CD4-positive, alpha-beta memory T cell (primary cell): ENCODE measurements at places on chromosomes 5 and 9. TPM values are rescaled to one million over a fixed set of nuclear protein-coding genes. Genes with fewer than 3 reads are reported as not detected.

GRCh38 chr9:28056006-28056405 is 482.7 kb upstream of the C9orf72 start:
- no peaks in the 10 kb centered on the region for H3K4me1 ChIP-seq
- no peak overlapping the region for H3K27ac ChIP-seq
- H3K27me3 ChIP-seq: no peaks in the 10 kb centered on the region
- no peak for DNase-seq

DNA sequence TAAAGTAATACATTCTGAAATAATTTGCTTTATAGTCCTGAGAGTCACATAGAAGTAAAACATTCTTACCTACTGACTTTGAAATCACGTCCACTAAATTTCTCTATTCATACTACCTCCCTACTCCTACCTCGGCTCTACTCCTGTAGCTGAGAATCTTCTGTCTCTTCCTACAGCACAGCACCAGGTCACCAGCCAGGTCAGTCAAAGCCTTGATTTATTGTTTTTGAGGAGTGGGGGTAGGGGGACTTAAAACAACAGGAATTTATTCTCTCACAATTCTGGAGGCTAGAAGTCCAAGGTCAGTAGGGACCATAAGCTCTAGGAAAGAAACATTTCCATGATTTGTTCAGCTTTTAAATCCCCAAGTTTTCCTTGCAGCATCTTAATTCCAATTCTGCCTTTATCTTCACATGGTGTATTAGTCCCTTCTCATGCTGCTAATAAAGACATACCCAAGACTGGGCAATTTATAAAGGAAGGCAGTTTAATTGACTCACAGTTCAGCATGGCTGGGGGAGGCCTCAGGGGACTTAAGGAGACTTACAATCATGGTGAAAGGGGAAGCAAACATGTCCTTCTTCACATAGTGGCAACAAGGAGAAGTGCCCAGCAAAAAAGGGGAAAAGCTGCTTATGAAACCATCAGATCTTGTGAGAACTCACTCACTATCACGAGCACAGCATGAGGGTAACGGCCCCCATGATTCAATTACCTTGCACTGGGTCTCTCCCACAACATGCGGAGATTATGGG is 49.6 kb upstream of the CCNG1 start:
- no peaks in the 10 kb centered on the region for H3K27me3 ChIP-seq
- no peak for DNase-seq
- H3K4me1 ChIP-seq: no peaks in the 10 kb centered on the region
- no peaks in the 10 kb centered on the region for H3K36me3 ChIP-seq
- H3K27ac ChIP-seq: no peak overlapping the region

Gene INSL4
- not detected for polyA plus RNA-seq

DNA sequence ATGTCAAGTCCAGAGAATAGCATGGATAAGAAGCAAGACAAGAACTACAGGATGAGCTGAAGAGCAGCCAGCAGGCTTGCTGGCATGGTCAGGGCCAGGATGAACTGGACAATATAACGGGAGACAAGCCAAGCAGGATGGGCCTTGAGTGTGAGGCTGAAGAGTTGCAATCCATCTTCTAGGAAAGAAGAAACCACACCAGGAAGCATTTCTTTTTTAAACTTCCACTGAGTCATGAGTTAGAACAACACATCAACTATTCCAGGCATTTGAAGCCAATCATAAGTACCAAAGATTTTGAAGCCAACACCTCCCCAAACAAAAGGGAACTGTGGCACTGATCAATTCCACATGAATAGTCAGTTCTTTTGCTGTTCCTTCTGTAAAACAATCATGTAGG is 27.3 kb downstream of the SLC31A2 start:
- H3K4me3 ChIP-seq: no peak overlapping the region
- H3K27ac ChIP-seq: no peak overlapping the region
- no peaks in the 10 kb centered on the region for H3K27me3 ChIP-seq
- H3K36me3 ChIP-seq: peaks cover 56% of the 10 kb centered on the region
- no peak for DNase-seq

DNA sequence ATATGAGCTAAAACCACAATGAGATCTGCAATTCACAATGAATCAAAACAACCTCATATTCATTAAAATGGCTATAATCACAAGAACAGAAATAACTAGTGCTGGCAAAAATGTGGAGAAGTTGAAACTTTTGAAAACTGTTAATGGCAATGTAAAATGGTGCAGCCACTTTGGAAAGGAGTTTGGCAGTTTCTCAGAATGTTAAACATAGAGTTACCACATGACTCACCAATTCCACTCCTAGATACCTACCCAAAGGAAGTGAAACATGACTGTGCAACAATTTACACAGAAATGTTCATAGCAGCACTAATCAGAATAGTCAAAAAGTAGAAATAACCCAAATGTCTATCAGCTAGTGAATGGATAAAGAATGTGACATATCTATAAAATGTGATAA is 862.2 kb downstream of the DTWD2 start:
- no peaks in the 10 kb centered on the region for H3K36me3 ChIP-seq
- H3K4me3 ChIP-seq: no peak overlapping the region
- H3K4me1 ChIP-seq: no peaks in the 10 kb centered on the region
- no peak for DNase-seq

GRCh38 chr5:149410721-149411432 is 31.8 kb upstream of the IL17B start:
- H3K27me3 ChIP-seq: no peaks in the 10 kb centered on the region
- no peak for DNase-seq
- H3K4me1 ChIP-seq: no peaks in the 10 kb centered on the region
- H3K27ac ChIP-seq: no peak overlapping the region

GRCh38 chr5:102523541-102524175 is 24.9 kb upstream of the SLCO6A1 start:
- H3K4me3 ChIP-seq: no peak overlapping the region
- no peak for DNase-seq
- H3K27me3 ChIP-seq: no peaks in the 10 kb centered on the region
- H3K36me3 ChIP-seq: no peaks in the 10 kb centered on the region
- no peaks in the 10 kb centered on the region for H3K4me1 ChIP-seq
- no peak overlapping the region for H3K27ac ChIP-seq

DNA sequence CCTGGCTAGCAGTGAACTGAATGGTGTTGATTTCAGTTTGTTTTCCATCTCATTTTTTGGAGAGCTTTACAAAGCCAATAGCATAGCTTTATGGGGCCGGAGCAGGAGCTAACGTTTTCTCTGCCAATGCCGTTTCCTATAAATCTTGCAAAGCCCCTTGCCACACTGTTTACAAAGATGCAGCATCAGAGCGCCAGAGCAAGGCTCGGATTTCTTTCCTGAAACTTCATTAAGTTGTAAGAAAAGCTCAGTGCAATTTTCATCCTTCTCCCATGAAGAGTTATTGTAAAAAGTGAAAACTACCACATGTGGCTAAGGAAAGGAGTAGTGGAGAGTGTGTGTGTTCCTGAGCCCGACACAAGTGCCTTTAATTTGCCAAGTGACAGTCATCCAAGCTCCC is 178.2 kb upstream of the GDNF start:
- no peaks in the 10 kb centered on the region for H3K4me1 ChIP-seq
- no peak for DNase-seq
- no peak overlapping the region for H3K4me3 ChIP-seq

DNA sequence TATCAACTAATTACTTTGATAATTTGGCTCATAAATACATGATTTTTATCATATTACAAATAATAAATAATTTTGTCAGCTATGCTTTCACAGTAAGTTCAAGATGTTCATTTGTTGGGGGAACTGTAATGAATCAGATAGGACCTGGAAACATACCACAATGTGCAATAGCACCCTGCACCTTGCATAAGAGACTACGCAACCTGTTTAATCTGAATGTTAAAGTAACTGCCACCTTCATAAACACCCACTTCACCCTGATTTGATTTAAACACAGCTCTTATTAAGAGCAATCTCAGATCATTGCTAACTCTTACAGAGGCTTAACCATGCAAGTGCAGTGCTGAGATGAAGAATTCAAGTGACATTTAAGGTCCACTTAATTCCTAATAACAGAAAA is 69.1 kb upstream of the GABRA1 start:
- H3K27ac ChIP-seq: no peak overlapping the region
- no peaks in the 10 kb centered on the region for H3K36me3 ChIP-seq
- no peaks in the 10 kb centered on the region for H3K4me1 ChIP-seq
- H3K27me3 ChIP-seq: no peaks in the 10 kb centered on the region

Gene GABBR2
- not detected for polyA plus RNA-seq

Gene FAM151B
- polyA plus RNA-seq: 0.16 TPM

Gene CCDC112
- 4.7 TPM for polyA plus RNA-seq

DNA sequence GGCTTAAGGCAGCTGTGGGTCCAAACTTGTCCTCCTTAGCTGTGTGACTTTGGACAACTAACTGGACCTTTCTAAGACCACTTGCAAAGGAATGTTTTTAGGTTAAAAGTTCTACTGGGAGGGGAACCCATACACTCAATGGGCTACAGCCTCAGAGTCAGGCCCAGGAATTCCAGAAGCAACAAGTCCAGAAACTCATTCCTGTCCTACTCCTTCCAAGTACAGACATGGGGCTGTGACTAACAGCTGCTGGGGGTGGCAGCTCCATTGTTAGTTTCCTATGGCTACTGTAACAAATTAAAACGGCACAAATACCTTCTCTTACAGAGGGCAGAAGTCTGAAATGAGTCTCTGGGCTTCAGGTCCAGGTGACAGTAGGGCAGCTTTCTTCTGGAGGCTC is 12.4 kb upstream of the AKNA start:
- H3K27ac ChIP-seq: no peak overlapping the region
- no peaks in the 10 kb centered on the region for H3K36me3 ChIP-seq
- no peak for DNase-seq
- H3K4me1 ChIP-seq: peaks cover 24% of the 10 kb centered on the region
- no peak overlapping the region for H3K4me3 ChIP-seq
- no peaks in the 10 kb centered on the region for H3K27me3 ChIP-seq

- no peak overlapping the region for H3K27ac ChIP-seq
- no peaks in the 10 kb centered on the region for H3K27me3 ChIP-seq
- DNase-seq: no peak
- no peaks in the 10 kb centered on the region for H3K36me3 ChIP-seq
- H3K4me1 ChIP-seq: no peaks in the 10 kb centered on the region
Observed at GRCh38 chr5:44160369-44160768, 228.9 kb downstream of the FGF10 start.

Gene TOR2A
- 23.2 TPM for polyA plus RNA-seq

GRCh38 chr9:14156046-14156445 is 157.9 kb downstream of the NFIB start:
- H3K27me3 ChIP-seq: no peaks in the 10 kb centered on the region
- no peak for DNase-seq
- no peaks in the 10 kb centered on the region for H3K4me1 ChIP-seq
- H3K36me3 ChIP-seq: no peaks in the 10 kb centered on the region
- no peak overlapping the region for H3K27ac ChIP-seq

- H3K36me3 ChIP-seq: no peaks in the 10 kb centered on the region
- no peaks in the 10 kb centered on the region for H3K4me1 ChIP-seq
- DNase-seq: no peak
- H3K27me3 ChIP-seq: no peaks in the 10 kb centered on the region
- no peak overlapping the region for H3K4me3 ChIP-seq
- H3K27ac ChIP-seq: no peak overlapping the region
Observed at GRCh38 chr9:129399634-129399990, 221.3 kb downstream of the C9orf50 start.

Gene IRX2
- not detected for polyA plus RNA-seq

- H3K27ac ChIP-seq: no peak overlapping the region
- H3K4me1 ChIP-seq: peaks cover 42% of the 10 kb centered on the region
- H3K27me3 ChIP-seq: no peaks in the 10 kb centered on the region
- H3K36me3 ChIP-seq: peaks cover 2% of the 10 kb centered on the region
- DNase-seq: no peak
Observed at GRCh38 chr5:151755383-151755782, 3.0 kb downstream of the ATOX1 start.

DNA sequence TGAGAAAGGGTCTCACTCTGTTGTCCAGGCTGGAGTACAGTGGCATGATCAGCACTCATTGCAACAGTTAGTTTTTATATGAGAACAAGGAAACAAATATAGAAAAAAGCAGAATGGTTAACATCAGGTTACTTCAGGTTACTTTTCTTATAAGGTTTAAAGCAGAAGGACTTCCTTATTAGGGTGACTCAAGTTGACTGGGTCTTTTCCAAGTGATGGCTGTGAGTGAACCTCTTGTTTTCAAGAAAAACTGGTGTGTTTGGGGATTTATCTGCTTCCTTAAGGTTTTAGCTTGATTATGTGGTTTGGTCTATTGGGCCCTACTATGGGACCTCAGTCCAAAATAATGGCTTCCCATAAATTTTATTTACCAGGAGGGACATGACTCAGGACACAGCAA is 99.2 kb downstream of the ARRDC3 start:
- H3K4me3 ChIP-seq: no peak overlapping the region
- H3K4me1 ChIP-seq: peaks cover 14% of the 10 kb centered on the region
- DNase-seq: no peak
- no peaks in the 10 kb centered on the region for H3K27me3 ChIP-seq

- no peak for DNase-seq
- no peak overlapping the region for H3K27ac ChIP-seq
- peaks cover 82% of the 10 kb centered on the region for H3K36me3 ChIP-seq
- no peaks in the 10 kb centered on the region for H3K27me3 ChIP-seq
Observed at GRCh38 chr9:131513177-131513576, 10.5 kb downstream of the POMT1 start.

DNA sequence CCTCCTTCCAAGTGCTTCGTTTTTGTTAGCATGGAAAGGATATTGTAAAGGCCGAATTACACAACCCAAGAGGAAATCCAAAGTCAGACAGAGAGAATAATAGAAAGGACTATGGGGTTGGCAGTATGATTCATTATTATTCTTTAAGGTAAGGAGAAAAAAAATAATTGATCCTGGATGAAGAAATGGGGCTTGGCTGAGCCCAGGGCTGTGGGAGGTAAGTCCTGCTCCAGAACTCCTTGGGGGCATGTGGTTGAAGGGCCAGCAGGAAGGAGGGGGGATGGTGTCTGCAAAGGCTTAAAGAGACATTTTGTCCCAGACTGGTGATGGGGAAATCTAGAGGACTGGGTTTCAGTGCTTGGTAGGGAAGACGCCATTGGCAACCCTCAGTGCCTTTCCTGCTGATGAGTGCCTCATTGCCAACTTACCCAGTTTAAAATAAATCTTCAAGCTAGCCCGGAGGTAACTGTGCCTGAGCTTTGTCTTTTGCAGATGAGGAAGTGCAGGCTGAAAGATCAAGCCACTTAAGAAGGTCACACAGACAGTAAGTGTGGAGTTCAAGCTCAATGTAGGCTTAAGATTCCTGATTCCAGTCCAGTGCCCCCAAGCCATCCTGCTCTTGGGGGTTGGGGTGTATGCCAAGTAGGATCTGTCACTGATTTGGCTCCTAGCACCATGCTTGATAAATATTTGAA is 30.2 kb downstream of the FOXI1 start:
- DNase-seq: no peak
- no peak overlapping the region for H3K4me3 ChIP-seq
- H3K36me3 ChIP-seq: no peaks in the 10 kb centered on the region
- no peaks in the 10 kb centered on the region for H3K4me1 ChIP-seq
- no peaks in the 10 kb centered on the region for H3K27me3 ChIP-seq

Gene PIP5KL1
- 0.26 TPM for polyA plus RNA-seq

Gene TAF1L
- not detected for polyA plus RNA-seq
